ENCODE measurements at places on chromosomes 1 and 21.

GRCh38 chr1:207750631-207751305 is 1.1 kb upstream of the CD46 start:
- DNase-seq: no peak

- DNase-seq: no peak
Observed at GRCh38 chr1:15953791-15954241, 22.1 kb downstream of the ZBTB17 start.

GRCh38 chr1:101567582-101568189 is 330.9 kb downstream of the S1PR1 start:
- DNase-seq: no peak

GRCh38 chr1:234102583-234102982 is 198.1 kb downstream of the SLC35F3 start:
- no peak for DNase-seq

- no peak for DNase-seq
Observed at GRCh38 chr1:154694995-154695394, 87.0 kb upstream of the ADAR start.

DNA sequence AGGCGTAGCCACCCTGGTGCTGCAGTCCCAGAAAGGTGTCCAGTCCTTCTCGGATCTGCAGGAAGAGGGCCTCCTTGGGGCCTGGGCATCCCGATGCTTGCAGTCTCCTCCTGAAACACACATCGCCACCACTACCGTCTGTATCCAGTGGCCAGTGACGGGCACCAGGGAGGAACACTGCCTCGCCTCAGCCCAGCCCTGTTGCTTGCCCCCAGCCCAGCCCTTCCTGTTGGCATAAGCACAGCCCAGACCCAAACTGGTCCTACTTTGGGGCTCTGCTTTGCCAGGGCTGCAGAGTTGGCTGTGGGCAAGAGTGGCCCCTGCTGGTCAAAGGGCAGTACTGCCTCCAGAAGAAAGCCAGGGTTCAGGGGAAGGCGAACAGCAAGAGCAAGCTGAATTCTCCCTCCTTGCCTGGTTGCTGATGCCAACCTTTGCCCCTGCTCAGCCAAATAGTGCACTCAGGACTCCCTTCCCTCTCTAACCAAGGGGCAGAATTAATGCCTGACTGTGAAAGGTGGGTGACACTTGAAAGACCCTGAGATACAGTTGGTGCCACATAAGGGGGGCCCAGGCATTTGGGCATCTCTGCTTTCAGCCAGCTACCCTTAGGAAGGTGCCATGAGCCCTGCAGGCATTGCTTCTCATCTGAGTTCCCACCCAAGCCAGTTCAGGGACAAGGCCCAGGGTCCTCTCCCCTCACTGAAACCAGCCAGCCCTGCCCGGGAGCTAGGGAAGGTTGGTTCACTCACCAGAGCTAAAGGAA is 11.1 kb upstream of the ARHGEF2 start:
- DNase-seq: no peak
